Spleen (tissue), 13 donors: ENCODE measurements at places on chromosomes 5 and 9. TPM values are rescaled to one million over a fixed set of nuclear protein-coding genes. Genes with fewer than 3 reads are reported as not detected.

Gene PAPPA
- polyA plus RNA-seq, result 0.16 TPM

Gene CAMK4
- polyA plus RNA-seq, result 1.6 TPM

Gene RBM22
- 47.3 TPM for polyA plus RNA-seq

Gene FOXI1
- polyA plus RNA-seq, result not detected

Gene SH3PXD2B
- 2.0 TPM for polyA plus RNA-seq

Gene RIMOC1
- 7.0 TPM for polyA plus RNA-seq

Gene COL27A1
- polyA plus RNA-seq, result 8.1 TPM

GRCh38 chr5:153767221-153768188 is 271.2 kb downstream of the FAM114A2 start:
- DNase-seq, result no peak

DNA sequence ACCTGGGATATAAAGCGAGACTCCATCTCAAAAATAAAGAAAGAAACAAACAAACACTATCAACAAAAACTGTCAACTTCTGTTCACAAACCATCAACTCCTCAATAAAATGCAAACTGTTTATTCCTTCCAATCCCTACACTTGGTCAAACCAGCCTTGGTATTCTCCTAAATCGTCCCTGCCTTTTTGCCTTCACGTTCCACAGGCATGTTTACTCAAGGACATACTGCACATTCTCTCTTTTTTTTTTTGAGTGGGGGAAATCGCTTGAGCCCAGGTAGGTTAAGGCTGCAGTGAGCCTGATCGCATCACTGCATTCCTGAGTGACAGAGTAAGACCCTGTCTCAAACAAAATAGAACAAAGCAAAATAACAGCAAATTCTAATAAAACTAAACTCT is 13.0 kb downstream of the UBAP2 start:
- no peak for DNase-seq

DNA sequence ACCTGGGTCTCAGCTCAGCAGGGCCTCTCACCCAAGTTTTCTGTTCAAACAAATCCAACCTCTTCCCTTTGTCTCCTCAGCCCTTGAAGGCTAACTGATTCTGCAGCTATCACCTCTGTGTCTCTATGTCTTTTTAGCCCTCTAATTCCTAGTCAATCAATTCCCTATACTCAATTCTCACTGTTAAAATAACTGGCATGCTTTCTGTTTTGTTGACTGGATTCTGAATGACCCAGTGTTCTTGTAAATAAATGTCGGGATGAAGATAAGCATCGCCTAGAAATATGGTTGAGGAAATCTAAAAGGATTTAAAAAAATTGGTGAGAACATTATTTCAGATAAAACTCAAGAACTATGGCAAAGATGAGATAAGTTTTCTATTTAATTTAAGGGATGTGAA is 210.2 kb downstream of the ICE1 start:
- DNase-seq, result no peak

DNA sequence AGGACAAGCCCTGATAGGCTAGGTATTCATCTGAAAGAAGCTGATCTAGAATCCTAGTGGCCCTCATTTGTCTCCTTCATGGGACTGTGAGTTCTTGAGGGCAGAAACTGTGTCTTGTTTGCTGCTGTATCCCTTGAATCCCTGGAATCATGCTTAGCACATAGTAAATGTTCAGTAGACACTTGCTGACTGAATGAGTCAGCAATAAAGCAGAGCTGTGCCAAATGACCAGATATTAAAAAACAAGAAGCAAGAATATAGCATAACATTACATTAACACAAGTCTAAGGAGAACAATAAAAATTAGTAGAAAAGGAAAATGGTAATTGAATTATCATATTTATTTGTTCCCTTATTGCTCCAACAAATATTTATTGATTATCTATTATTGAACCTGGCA is 420.5 kb downstream of the ZSWIM6 start:
- DNase-seq, result no peak

DNA sequence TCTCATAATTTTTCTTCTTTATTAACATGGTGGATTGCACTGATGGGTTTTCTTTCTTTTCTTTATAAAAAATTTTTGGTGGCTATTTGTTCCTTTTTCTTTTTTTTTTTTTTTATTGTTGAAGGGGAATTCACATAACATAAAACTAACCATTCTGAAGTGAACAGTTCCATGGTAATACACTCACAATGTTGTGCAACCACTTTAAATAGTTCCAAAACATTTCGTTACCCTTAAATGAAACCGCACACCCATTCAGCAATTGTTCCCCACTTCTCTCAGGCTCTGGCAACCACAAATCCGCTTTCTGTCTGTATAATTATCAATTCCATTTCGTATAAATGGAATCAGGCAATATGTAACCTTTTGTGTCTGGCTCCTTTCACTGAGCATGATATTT is 11.7 kb upstream of the SETX start:
- DNase-seq, result no peak

- peak; percentile 87 for DNase-seq
Observed at GRCh38 chr5:111223787-111224560, at the start of gene CAMK4. Gene CAMK4 (plus strand): TSS chr5:111224384. CDS start chr5:111224484, 100 bp downstream.

GRCh38 chr9:131776036-131776435 is 36.2 kb upstream of the RAPGEF1 start:
- DNase-seq, result no peak
